HCT116 (cell line): ENCODE measurements at places on chromosomes 7 and 10.

GRCh38 chr10:100970914-100971811, 1.9 kb downstream of the SEMA4G start:
- DNase-seq: no peak

DNA sequence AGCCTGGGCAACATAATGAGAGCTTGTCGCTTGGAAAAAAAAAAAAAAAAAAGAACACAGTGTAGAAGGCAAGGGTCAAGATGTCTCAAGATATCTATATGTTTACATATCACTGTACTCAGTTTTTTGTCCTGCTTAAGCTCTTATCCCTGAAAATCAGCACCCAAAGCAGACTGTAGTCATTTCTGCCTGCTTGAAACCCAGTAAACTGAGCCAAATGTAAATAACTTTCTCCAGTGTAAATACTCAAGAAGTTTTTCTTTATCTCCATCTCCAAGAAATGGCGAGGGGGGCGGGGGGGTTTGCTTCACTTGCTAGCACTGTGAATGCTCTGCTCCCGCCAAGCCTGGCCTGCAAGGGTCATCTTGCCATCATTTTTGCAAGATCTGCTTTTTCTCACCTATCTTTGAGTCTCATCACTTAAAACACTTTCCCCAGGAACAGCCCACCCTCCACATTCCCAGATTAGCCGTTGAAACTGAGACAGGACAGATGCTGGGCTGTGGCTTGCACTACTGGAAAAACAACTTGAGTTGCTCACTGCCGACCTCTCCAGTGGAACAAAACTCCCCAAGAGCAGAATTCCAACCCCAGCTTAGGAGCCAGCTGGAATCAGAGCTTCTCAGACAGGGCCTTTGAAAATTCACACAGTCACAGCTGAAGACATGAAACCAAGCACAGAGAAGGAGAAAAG, 54.6 kb downstream of the AFAP1L2 start:
- DNase-seq: no peak

DNA sequence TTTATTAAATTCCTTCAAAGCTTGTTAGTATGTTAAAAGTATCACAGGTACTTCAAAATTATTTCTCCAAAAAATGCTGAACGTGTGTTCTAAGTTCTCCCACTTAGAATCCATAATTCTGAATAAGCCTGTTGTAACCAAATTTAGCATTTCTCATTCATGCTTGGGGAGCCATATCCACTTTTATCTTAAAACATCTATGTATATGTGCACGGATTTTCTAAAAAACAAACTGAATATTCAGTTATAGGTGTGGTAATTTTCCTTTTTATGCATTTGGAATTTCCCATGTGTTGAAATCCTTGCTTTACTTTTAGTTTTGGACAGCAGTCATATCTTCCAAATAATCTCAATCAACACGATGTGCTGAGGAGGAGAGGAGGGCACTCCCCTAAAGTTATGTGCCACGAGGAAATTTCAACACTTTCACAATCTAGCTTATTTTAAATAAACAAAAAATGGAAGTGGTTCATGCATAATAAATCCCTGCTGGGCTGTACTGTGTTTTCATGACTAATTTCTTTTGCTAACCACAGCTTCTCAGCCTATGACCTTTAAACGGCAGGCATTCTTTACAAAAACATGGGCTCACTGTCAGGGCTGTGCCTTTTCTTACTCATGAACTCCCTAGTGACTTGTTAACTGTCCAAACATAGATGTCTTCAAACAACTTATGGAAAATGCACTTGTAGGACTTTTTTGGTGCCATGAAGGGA, 380.3 kb upstream of the SEMA3C start:
- peak; percentile 29 for DNase-seq

GRCh38 chr7:7812112-7812511, 93.7 kb upstream of the RPA3 start:
- DNase-seq: no peak

GRCh38 chr10:128405450-128405849, 279.2 kb upstream of the MKI67 start:
- DNase-seq: no peak

GRCh38 chr7:104955276-104955675, 58.7 kb upstream of the KMT2E start:
- DNase-seq: no peak

DNA sequence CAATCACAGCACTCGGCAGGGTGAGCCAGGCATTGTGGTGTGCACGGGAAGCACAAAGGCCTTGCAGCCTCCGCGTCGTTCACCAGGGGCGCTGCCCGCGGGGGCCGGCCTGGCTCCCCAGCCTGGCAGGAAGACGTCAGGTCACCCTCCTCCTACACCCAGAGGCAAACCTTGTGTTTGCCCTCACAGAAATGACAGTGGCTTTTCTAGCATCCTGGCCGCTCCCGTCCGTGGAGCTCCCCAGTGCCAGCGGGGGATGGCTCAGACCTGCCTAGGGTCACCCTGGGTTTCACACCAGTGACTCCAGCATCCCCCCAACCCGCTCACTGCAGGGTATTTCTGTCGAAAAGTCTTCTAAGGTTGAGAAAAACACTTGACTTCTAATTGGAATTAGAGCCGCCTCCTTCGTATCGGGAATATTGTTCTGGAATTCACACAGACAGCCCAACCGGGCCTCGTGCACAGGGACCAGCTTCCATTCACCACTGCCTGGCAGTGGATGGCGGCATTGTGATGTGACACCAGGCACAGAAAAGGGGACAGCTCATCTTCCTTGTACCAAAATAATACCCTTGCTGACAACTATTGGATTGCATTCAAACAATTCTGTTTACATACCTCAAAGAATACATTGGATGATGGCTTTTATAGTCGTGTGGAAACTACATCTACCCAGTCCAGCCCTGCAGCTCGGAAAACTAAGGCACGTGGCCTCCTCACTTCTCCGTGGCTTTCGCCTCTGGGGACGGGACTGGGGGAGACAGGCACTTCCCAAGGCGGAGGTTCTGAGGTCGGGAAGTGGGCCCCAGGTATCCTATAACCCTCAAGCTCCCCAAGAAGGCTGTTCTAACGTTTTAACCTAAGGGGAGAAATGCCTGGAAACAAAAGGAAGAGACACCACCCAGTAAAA, 109.0 kb downstream of the EBF3 start:
- no peak for DNase-seq

DNA sequence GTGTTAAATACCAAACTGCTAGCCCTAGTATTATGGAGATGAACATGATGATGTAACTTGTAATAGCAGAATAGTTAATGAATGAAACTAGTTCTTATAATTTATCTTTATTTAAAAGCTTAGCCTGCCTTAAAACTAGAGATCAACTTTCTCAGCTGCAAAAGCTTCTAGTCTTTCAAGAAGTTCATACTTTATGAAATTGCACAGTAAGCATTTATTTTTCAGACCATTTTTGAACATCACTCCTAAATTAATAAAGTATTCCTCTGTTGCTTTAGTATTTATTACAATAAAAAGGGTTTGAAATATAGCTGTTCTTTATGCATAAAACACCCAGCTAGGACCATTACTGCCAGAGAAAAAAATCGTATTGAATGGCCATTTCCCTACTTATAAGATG, 33.2 kb downstream of the SIRT1 start:
- DNase-seq: no peak

DNA sequence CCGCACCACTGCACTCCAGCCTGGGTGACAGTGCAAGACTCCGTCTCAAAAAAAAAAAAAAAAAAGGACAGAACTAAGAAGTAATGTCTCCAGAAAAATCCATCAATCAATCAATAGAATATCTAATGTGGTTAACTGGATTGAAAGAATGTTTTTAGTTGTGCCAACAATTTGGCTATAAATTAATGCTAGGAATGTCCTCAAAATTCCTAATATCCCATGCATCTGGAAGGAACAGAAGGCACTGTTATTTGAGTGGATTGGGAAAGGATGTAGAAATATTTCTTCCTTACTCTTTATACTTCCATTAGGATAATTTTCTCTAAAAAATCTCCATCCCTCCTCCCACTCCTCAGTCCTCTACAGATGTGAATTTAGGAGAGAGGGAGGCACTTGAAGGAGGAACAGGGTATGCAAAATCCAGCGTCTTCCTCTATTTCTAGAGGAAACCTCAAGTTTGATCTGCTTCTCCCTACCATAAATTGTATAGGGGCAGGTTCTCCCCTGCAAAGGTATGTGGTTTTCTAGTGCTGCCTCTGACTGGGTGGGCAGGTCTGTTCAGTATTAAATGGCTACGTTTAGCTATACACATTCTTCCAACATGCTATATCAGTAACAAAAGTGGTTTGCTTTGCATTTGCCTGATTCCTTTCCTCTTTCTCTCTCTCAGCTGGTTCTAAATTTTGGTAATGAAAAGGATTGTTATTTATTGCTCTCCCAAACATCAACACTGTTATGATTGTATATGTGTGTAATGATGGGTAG, 54.1 kb downstream of the RNLS start:
- no peak for DNase-seq

DNA sequence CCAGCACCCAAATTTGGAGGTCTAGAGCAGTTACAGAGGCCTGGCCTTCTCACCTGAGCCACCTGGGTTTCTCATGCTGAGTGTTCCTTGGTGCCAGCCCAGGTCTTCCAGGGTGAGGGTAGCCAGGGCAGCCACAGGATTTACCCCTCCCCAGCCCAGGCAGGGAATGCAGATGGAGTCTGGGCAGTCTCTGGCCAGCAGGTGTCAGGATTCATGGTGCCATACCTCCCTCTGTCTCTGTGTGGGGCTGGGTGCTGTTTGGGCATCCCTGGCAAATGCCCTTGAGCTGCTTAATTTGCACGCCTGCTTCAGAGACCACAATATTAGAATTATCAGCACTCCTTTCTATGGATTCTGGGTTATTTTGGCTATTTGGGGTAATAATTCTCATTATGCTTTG, 246.7 kb downstream of the GFRA1 start:
- DNase-seq: no peak

DNA sequence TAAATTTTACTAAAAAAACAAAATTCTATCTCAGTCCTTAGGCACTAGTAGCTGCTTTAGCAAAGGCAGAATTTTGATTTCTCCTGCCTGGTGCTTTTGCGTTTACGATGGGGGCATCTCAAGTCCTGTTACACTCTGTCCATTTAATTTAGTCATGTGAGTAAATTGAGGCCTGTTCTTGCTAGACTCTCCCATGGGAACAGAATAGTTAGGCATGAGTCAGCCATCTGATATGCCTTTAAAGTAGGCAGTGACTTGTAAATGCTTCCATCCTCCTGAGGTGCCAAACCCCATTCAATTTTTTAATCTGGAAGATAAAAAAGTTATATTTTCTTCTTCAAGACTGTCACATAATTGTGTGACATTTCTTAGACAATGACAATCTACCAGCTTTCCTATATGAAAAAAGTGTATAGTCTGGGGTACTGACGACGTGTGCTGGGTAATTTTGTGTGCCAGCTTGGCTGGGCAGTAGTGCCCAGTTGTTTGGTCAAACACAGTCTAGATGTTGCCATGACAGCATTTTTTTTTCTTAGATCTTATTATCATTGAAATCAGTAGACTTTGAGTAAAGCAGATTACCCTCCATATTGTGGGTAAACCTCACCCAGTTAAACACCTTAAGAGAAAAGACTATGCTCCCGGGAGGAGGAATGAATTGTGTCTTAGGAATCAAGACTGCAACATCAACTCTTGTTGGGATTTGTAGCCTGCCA, 603.4 kb downstream of the SORCS1 start:
- no peak for DNase-seq

DNA sequence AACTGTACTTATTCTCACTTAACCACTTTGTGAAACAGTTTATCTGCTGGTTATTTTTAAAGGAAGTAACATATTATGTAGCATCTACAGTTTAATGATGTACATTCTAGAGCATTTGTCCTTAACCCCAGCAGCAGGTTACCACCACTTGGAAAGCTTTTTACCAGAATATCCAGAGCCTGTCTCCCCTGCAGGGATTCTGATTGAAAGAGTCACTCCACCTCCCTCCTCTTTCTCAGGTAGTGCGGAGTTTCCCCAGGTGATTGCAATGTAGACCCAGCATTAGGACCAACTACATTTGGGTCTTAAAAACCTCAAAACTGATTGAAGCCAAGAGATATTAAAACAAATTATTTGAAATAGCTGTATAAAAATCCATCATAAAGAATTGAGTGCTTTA, 53.1 kb downstream of the NRG3 start:
- DNase-seq: no peak

GRCh38 chr10:128125416-128125943, 743 bp downstream of the MKI67 start:
- no peak for DNase-seq

DNA sequence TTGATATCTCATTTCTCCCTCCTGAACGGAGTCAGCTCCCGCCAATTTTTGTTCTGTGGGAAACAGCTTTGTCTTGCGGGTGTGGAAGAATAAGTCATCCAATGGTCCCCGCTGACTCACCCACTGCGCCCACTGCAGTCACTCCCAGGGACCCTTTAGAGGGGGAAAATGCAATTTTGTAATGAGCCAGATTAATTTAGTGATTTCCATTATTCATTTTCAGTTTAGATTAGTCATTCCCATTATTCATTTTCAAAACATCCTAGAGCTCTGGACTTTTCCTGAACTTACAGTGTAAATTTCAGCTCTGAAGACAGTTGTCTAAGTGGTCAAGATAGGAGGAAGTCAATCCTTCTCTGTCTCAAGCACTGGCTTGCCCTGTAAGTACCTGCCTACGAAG, 154.9 kb upstream of the TMEM72 start:
- DNase-seq: no peak

DNA sequence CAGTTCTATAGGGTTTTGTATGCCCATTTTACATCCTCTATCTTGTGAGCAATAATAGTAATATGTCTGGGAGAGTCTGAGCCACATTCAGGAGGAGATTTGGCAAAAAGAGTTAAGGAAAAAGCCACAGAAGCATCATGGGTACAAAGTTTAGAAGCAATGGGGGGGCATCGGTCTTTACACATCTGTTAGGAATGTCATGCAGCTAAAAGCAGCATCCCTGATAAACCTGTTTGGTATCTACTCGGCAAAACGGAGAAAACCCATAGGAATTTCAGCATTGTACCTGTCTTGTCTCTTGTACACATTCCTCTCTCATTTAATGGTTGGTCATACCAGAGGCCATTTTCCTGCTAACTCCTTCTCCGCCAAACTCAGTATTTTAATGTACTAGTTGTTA, 12.5 kb upstream of the HERPUD2 start:
- no peak for DNase-seq
